ENCODE measurements at places on chromosomes 4 and X. TPM values are rescaled to one million over a fixed set of nuclear protein-coding genes. Genes with fewer than 3 reads are reported as not detected.

The BEND2 gene
- total RNA-seq: not detected

The ANKRD50 gene
- 5.2 TPM for total RNA-seq

The GCNA gene
- total RNA-seq: 1.4 TPM

The SHROOM4 gene
- total RNA-seq: not detected

The SPATA18 gene
- total RNA-seq: 5.6 TPM

All from A549 treated with CORT108297 at 1 μM for 4 hours (cell line).